Activated CD4-positive, alpha-beta T cell treated with anti-CD3 and anti-CD28 coated beads for 36 hours (primary cell): ENCODE measurements at places on chromosomes 11 and 22. TPM values are rescaled to one million over a fixed set of nuclear protein-coding genes. Genes with fewer than 3 reads are reported as not detected.

GLYAT gene
- total RNA-seq: not detected

DBX1 gene
- not detected for total RNA-seq

CDCA5 gene
- total RNA-seq: 111 TPM

HEPN1 gene
- not detected for total RNA-seq

UBQLN3 gene
- not detected for total RNA-seq

FERMT3 gene
- total RNA-seq: 184 TPM

ARHGAP8 gene
- 3.4 TPM for total RNA-seq

KCNE3 gene
- total RNA-seq: not detected

ASCL2 gene
- total RNA-seq: 2.0 TPM

POTEH gene
- not detected for total RNA-seq

KCNK4 gene
- total RNA-seq: not detected
